ENCODE measurements at places on chromosomes 16 and 17. TPM values are rescaled to one million over a fixed set of nuclear protein-coding genes. Genes with fewer than 3 reads are reported as not detected.

GRCh38 chr17:19344311-19345066, 18.0 kb downstream of the B9D1 start:
- DNase-seq, result peak; percentile 23

DNA sequence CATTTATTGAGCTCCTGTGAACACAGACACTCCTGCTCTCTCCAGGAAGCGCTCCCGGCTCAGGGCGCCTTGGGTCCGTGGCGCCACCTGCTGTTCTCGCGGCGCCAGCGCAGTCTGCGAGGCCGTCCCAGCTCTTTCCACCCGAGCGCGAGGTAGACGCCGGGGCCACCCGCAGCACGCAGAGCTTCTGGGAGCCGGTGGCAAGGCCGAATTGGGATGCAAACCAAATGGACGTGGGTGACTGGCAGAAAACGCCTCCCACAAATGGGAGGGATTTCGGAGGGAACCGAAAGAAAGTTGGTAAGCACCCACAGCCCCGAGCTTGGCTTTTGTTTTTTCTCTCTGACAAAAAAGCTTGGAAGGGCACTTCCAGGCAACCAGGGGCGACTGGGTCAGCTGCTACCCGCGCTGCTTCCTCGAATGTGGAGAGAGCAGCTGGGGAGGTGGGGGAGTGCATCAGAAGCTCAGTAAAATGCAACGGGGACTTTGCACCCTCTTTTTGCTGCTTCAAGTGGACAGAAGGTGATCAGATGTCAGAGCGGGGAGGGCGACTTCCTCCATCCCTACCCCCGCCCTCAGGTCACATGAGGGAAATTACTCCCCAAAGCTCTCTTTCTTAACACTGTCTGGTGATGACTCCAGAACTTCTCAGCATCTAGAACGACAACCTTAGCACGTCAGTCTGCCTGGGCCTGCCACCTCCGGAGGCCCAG, 13.5 kb upstream of the N4BP1 start:
- DNase-seq, result peak; percentile 75

DNA sequence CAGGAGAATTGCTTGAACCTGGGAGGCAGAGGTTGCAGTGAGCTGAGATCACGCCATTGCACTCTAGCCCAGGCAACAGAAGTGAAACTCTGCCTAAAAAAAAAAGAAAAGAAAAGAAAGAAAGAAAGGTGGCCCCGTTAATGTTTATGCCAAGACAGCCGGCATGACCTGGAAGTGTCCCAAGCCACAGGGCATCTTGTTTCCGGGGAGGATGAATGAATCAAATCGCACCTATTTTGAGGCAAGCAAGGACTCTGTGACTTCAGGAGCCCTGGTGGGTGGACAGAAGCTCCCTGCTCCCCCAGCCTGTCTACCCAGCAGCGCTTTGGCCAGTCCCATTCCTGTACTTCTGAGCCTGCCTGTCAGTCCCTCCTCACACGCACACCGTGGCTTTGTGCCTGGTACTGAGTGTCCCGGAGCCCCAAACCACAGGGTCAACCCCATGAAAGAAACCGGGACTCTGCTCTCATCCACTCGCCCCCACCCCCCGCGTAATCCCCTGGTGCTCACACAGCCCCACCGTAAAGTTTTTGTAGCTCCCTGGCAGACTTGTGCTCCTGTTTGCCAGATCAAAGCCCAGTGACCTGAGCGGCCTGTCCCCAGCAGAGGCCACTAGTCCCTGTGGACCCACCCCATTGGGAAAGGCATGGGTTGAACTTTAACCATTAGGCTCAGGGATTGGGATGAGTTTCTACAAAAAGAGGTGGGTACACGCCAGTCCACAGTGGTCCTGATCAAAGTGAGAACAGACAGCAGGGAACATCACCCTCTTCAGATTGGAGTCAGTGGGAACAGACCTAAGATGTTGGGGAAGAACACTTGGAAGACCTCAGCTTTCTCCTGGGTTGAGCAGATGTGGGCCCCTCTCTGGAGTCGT, 19.3 kb downstream of the CD2BP2 start:
- DNase-seq, result no peak

DNA sequence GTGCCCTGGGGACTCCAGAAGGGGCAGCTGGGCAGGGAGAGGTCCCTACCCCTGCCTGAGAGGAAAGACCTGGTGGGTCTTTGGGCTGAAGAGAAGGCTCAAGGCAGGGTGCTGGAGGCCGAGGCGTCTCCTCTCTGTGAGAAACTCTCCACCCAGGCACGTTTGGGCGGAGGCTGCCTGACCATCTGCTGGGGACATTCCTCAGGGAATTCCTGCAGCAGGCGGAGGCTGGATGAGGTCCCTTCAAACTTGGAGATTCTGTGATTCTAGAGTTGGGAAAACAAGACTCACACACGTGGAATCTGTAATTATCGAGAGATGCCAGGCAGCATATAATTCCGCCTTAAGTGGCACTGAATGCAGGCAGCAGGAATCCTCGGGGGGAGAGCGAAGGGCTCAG, 21.1 kb upstream of the PHF12 start:
- no peak for DNase-seq

GRCh38 chr16:72493716-72494415, 321.9 kb upstream of the PMFBP1 start:
- DNase-seq, result no peak

DNA sequence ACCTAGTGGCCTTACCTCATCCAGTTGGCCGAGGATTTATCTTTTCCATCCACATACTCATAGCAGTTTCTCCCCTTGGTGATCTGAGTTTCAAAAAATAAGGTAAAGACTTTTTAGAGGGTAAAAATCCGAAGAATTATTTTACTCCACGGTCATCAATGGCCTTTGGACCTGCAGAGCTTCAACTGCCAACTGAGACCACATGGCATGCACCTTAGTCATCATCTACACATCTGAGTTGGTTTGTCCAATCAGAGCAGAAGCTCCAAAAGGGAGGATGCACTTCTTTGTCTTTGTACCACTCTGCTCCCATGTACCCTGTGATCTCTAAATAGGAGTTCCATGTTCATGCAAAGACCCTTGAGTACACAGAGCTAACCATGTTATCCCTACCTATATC, 15.7 kb downstream of the PRDM7 start:
- no peak for DNase-seq

- no peak for DNase-seq
Measured at GRCh38 chr17:17028059-17028877, 14.0 kb upstream of the MPRIP start.

DNA sequence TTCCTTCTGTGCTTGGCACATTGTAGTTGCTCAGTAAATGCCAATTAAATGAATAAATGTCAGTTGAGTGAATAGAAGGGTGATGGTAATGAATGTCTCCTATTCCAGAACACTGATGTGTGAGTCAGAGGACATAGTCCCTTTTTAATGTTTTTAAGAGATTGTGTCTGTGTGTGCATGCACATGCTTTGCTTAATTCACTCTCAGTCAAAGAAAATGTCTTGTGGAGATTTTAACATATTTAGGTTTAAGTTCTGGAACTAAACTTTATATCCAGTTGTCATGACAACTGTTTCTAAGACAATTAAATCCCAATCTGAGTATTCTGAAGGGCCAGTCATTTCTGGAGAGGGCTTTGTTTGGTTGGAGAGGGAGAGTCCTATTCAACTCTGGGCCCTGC, 255.3 kb upstream of the CDH11 start:
- no peak for DNase-seq

HSPB9 gene
- total RNA-seq, result not detected

ST6GALNAC2 gene
- total RNA-seq, result 2.2 TPM
